Pancreas (tissue), 10 donors: ENCODE measurements at places on chromosomes 4 and X. TPM values are rescaled to one million over a fixed set of nuclear protein-coding genes. Genes with fewer than 3 reads are reported as not detected.

DNA sequence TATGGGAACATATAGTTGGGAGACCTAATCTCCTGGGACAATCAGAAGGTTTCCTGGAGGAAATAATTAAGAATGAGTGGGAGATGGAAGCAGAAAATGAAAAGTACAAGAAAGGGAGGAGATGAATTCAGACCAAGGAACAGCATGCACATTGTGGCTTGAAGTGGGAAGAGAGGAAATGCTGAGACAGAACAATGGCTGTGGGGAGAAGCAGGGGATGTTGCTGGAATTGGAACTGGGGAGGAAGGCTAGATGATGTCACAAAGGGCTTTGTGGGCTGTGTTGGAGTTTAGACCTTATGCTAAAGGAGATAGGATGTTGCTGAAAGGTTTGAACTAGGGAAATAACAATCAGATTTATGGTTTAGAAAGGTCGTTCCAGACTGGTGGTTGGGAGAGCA is 119.5 kb upstream of the DIPK2B start:
- no peak for DNase-seq

DNA sequence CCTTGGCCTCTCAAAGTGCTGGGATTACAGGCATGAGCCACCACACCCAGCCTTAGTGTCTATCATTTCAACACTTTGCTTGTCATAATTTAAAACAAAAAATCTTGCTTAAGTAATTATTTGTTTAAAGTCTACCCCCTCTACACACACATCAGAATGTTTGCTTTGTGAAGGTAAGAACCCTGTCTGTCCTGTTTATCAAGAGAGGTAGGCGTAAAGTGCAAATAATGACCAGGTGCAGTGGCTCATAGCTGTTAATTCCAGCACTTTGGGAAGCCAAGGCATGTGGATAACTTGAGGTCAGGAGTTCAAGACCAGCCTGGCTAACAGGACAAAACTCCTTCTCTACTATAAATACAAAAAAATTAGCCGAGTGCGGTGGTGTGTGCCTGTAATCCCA is 326.7 kb upstream of the CLNK start:
- no peak for DNase-seq

DNA sequence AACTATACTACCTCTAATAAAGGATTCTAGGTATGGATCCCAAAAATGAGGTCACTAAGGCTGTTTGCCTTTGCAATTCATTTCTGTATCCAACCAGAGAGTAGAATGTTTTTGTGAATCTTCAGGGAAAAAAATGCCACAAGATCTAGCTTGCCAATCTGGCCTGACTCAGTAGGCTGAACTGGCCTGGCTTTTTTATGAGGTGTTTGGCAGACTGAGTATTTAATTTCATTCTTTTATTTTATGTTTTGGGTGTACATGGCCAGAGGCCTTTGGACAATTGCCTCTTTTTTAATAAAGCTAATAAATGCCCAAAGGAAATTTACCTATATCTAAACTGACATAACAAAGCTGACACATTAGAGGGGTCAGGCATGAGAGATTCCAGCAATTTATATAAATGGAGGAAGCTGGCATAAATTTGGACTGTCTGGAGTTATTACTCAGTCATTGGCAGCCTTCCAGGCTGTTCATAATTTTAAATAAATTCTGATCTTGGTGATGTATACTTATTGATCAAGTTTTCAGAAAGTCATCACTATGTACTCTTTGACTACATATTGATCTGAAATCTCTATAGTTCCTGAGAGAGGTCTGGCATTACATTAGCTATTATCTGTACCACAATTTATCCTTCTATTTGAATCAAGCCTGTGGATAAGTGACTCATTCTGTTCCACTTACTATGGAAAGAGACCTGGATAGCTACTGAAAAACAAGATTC is 376.4 kb upstream of the NOCT start:
- no peak for DNase-seq

DNA sequence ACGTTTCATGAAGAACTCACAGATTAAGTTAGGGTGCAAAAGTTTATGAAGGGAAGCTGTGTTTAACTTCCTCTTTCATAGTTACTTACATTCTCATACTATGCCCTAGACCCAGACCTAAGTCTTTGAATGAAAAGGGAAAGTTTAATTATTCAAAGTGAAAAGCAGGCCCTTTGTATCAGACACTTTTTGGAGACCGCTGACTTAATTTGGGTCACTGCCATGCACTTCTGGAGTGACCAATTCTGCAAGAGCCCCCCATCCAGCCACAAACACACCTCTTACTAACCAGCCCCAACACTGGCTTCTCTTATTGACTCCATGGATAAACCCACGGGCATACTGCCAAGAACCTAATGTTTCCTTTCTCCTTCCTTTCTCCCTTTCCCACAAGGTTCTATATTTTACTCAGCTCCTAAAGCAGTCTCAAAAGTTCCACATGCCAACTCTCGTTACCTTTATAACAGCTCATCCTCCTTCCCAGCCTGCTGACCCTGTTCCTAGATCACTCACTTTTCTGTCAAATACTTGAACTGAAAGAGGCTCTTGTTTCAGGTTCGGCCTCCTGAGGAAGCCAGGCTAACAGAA is 34.5 kb downstream of the ABCE1 start:
- no peak for DNase-seq

DNA sequence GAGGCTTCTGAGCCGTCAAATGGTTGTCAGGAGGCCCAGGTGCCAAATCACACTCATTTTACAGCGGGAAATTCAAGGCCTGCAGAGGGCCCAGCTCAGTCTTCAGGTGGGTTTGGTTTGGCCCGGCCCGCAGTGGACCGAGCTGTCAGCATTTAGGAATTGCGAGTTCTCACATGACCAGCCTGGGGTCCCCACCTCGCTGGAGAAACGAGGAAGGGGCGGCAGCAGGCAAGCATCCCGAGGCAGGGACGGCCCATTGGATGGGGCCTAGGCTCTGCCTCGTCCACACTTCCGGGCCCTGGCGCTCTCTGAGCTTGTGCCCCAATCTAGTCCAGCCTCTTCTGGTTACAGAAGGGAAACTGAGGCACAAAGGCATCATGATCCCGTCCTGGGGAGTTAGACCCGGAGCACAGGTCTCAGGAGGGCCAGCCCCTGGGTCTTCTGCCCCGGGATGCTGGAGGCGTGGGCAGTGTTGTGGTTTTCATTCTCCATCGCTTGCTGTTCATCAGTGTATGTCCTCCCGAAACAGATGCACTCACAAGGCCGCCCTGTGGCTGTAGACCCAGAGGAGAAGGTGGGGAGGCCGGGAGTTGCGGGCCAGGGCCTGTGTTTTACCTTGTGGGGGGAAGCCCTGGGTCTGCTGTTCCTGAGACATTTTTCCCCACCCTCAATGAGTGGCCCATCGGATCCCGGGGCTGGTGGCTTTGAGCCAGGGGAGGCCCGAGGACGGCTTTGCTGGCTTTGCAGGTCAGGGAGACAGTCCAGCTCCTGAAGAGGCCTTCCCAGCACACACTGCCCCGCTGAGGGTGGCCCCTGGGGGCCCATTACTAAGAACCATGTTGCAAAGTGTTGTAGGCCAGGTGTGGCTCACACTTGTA is 8.9 kb downstream of the PSAPL1 start:
- no peak for DNase-seq

GRCh38 chr4:106344647-106344970 is 24.0 kb downstream of the GIMD1 start:
- DNase-seq = no peak

The MTMR8 gene
- total RNA-seq = 1.2 TPM

The CLCN3 gene
- 28.4 TPM for total RNA-seq
